IPS DF 19.7 (cell line): ENCODE measurements at places on chromosomes 12 and 14.

- no peak for DNase-seq
Observed at GRCh38 chr12:114904254-114905003, 220.5 kb upstream of the TBX3 start.

- DNase-seq = no peak
Observed at GRCh38 chr12:108335349-108336119, 3.6 kb downstream of the CMKLR1 start.

DNA sequence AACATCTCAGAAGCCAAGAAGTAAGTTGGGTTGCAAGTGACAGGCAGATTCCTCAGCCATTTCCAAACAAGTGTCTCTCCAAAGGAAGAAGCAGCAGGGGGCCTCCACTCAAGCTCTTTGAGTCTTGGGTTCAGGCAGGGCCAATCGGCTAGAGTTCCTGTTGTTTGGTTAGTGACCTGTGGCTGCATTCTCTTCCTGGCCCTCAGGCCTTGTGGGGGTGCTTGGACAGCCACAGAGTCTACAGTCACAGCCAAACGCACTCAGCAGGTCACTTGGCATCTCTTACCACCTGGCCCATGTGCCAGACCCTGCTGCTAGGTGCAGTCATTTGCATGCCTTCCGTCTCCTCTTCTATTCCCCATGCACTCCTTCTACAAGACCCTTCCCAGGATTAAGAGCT lies 353.9 kb downstream of the GRIN2B start:
- DNase-seq = no peak

DNA sequence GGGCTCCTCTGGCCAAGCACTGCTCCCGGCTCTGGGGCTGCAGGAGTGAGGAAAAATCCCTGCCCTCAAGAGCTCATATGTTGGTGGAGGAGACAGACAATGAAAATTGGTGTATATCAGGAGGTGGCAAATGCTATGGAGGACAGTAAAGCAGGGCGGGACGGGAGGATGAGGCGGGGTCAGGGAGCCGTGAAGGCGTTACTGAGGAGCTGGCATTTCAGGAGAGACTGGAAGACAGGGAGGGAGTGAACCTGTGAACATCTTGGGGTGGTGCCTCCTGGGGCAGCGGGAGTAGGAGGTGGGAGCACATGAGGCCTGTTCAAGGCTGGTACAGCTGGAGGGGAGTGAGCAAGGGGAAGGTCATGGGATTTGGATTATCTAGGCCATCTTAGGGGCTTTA lies 26.6 kb downstream of the TSPAN9 start:
- no peak for DNase-seq

- no peak for DNase-seq
Observed at GRCh38 chr12:106081606-106082005, 57.1 kb downstream of the NUAK1 start.

- no peak for DNase-seq
Observed at GRCh38 chr12:116876151-116876869, 4.9 kb downstream of the HRK start.

DNA sequence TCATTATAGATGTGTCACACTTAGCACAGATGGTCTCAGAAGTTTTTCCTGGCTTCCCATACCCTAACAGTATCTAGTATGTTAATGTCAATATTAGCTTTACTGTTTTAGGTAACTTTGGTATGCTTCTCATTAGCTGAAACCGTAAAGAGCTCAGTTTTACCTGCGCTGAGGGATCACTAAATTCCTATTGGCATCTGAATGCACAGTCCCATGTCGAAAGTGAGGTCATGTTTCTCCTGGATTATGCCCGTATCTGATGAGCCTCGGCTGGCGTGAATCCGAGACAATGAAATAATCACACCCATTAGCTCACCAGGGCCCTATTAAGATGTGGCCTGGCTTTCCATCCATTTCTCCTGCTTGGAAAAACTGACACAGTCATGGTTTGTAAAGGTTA lies 418.2 kb downstream of the ZFP36L1 start:
- DNase-seq = no peak

GRCh38 chr12:91274916-91275315 lies 92.3 kb upstream of the DCN start:
- no peak for DNase-seq

DNA sequence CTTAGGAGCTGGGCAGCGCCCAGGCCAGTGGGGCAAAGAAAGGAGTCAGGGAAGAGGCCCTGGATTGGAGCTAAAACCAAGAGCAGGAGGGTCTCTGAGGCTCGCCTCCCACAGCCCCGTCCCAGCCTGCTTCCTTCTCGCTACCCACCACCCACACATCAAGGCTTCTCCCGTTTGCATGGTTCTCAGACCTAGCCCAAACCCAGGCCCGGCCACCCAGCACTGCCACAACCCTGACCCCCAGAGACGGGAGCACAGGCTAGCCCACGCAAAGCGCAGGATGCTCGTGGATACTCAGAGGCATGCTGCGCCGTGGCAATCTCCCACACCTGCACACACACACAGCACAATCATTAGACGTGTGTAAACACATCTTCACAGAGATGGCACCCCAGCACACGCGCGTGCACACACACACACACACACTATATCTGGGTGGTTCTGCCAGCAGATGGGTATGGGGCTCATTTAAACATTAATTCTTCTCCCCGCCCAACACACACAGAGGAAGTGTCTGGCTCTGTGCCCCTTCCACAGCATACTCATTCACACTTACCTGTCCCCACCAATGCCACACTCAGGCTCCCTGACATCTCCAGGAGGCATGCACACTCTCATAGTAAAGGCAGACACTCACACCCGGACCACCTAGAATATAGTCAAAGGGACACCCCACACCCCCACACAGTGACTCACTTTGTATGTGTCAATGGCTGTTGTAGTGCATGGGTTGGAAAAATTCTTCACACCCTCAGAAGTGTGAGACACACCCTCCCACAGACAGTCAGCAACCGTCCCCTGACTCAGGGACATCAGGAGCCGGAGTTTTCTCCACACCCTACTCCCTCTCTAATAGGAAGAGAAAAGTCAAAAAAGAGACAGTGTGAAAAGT lies 1.1 kb downstream of the CARMIL3 start:
- DNase-seq = no peak

- no peak for DNase-seq
Observed at GRCh38 chr14:36521598-36522345, 1.7 kb upstream of the NKX2-1 start.

GRCh38 chr14:73804636-73805035 lies 47.0 kb upstream of the PTGR2 start:
- DNase-seq = no peak

DNA sequence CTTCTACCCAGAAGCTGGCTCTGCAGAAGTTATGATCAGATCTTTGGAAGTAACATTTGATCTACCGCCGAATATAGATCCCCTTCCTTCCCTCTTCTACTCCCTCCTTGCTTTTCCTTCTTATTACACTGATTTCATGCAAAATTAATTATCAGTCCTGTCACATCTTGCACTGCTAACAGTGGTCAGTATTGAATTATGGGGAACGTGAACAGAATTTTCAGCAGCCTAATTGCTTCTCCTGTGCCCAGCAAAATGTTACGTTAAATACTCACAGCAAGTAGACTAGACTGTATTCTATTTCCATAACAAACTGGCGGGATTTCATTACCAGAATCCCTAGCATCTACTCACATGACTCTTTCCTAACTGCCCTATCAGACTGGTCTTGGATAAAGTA lies 596.9 kb downstream of the DIO2 start:
- no peak for DNase-seq

DNA sequence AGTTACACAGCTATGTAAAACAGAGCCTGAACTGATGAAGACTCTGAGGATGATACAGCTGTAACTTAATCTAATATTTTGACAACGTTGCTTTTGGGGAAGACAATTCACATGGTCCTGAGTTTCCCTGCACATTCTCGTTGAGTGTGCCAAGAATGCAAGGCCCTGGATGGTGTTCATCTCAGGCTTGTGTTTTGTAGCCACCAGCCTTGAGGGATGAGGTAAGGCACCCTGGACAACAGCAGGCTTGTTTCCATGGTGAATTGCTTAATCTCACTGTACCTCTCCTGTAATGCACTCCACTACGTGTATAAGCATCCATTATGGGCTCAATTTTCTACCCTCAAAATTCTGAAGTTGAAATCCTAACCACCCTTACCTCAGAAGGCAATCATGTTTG lies 2.1 kb downstream of the CATSPERB start:
- DNase-seq = no peak

GRCh38 chr14:75978249-75978731 lies 3.5 kb downstream of the TGFB3 start:
- no peak for DNase-seq

DNA sequence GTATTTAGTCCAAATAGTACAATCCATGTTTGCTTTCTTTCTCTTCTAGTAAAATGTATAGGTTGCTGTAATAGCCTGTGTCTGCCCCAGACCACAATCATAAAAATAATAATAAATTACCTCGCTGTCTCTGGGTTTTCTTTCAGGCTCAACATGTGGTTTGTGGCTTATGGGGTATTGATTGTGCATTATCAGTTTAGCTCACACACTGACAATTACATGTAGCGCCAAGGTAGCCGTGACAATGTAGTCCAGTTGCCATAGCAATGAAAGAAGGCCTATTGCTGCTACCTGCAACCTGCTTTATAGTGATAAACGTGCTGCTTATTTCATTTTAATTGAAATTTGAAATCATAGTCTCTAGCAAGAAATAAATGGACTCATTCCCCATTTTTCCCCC lies 1009.8 kb downstream of the NRXN3 start:
- no peak for DNase-seq

- DNase-seq = peak; percentile 28
Observed at GRCh38 chr14:26984311-26985177, 386.7 kb upstream of the NOVA1 start.

DNA sequence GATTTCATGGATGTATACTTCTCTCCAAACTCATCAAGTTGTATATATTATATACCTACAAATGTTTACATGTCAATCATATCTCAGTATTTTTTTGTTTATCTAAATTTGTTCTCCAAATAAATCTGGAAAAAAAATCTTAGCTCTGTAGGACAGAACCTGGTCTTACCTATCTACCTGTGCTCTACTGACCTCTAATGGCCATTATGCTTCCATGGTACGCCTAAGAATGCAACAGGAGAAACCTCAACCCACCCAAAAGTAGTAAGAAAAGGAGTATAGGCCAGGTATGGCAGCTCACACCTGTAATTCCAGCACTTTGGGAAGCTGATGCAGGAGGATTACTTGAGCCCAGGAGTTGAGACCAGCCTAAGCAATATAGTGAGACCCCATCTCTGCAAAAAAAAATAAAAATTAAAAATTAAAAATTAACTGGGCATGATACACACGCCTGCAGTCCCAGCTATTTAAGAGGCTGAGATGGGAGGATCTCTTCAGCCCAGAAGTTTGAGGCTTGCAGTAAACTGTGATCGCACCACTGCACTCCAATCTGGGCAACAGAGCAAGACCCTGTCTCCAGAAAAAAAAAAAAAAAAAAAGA lies 8.7 kb downstream of the OR11H4 start:
- peak; percentile 17 for DNase-seq

- DNase-seq = no peak
Observed at GRCh38 chr14:25837551-25837965, 760.3 kb downstream of the NOVA1 start.
